ENCODE measurements at places on chromosomes 5 and 9.

- DNase-seq = no peak
Observed at GRCh38 chr9:115373000-115373709, 255.2 kb upstream of the TNC start.

DNA sequence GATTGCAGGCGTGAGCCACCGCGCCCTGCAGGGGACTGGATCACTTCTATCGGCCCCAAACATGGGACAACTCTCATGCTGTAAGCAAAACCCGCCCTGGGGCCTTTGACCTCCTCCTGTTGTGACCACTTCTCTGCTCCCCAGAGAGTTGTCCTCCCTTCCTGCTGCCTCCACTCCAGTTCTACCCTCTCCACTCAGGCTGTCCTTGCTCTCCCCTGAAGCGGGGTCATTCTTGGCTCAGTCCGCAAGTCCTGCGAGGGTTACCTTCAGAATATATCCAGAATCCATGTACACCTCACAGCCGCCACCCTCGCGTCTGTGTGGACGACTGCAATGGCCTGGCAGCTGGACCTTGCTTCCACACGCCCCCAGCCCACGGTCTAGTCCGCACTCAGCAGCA, 273.7 kb downstream of the PBX3 start:
- DNase-seq = no peak

- no peak for DNase-seq
Observed at GRCh38 chr9:91751922-91752321, 198.1 kb downstream of the ROR2 start.

- DNase-seq = no peak
Observed at GRCh38 chr9:17236147-17236546, 101.3 kb downstream of the CNTLN start.

DNA sequence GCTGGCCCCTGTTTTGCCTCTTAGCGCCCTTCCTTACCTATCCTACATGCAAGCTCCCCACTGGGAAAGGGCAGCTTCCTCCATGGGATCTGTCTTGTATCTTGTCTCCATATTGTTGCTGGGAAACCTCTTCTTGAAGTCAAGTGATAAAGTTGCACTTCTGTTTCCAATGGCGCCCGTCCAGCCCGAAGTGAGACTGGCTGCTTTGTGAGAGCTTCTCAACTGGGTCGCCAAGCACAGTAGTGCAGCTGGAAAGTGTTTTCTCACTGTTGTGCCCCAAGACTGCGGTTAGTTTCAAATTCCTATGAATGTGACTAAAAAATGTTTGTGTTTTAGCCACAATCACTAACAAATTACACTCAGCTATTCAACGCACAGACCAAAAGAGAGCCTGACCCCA, 506.6 kb upstream of the MPDZ start:
- no peak for DNase-seq

- DNase-seq = peak; percentile 64
Observed at GRCh38 chr9:120714088-120714845, at the start of gene MEGF9. MEGF9 (minus strand) TSS chr9:120714470; CDS start chr9:120714358, 112 bp downstream.

GRCh38 chr5:34699155-34700077, 43.3 kb downstream of the RAI14 start:
- no peak for DNase-seq

DNA sequence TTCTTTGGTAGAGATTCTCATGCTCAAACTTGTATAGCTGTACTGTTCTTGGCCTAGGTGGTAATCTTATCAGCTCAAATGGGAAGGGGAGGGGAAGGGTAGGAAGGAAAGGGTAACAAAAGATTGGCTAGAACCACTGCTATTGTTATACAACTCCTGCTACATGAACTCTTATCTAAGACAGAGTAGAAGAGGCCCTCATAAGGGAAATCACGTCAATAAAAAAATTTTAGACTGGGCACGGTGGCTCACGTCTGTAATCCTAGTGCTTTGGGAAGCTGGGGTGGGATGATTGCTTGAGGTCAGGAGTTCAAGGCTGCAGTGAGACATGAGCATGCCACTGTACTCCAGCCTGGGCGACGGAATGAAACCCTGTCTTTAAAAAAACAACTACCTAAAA, 15.9 kb downstream of the STOM start:
- DNase-seq = no peak

DNA sequence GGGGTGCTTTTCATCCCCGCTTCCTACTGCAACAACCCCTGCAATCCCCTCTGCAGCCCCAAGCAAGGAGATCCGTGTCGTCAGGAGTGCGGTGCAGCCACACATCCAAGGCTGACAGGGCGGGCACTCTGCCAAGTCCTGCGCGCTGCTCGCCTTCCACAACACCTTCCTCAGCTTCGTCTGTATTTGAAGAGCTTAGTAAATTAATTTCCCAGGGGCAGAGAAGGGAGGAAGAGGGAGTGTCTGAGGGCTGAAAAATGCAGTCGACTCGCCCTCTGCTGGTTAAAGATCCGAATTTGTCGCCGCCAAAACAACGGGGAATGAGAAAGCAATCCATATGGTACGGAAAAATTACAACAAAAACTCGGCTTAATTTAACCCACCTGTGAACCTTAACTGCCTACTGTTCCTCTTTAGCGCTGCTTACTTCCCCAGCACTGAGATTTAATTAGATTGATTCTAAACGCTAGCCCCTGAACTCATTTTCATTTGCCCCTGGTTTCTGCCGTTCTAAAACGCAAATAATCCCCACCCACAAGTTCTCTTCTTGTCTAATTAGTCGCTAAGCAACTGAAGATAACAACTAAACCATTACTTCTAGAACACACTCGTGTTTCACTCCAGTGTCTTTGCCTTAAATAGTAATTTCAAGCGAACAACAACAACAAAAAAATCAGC, 10.9 kb upstream of the PCDHB1 start:
- peak; percentile 87 for DNase-seq

GRCh38 chr5:114948986-114949621, 220.6 kb downstream of the TRIM36 start:
- DNase-seq = no peak

GRCh38 chr9:112037281-112038016, 137.6 kb downstream of the SUSD1 start:
- no peak for DNase-seq

- DNase-seq = no peak
Observed at GRCh38 chr9:124774129-124774978, 2.6 kb upstream of the OLFML2A start.

GRCh38 chr5:102959055-102959454, 160.9 kb downstream of the GIN1 start:
- no peak for DNase-seq

GRCh38 chr9:4226331-4227250, 73.3 kb downstream of the GLIS3 start:
- no peak for DNase-seq
